Activated CD8-positive, alpha-beta memory T cell treated with anti-CD3 and anti-CD28 coated beads for 48 hours (primary cell): ENCODE measurements at places on chromosomes 4 and X.

DNA sequence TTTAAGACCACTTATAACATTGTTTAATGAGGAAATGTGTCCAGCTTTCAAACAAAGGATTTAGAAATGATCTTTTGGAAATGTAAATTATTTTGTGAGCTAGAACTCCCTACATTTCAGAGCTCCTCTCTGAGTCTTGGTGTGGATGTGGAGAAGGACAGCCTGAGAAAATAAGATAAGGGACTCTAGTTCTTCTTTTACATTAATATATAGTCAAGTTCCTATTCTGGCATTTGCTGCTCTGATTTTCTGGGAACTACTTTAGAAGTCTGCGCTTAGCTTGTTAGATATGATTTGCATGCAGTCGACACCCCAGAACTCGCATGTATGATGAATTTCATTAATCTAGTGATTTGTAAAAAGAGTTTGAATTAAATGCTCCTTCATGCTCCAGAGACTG is 45.5 kb downstream of the TSPAN7 start:
- DNase-seq, result no peak

DNA sequence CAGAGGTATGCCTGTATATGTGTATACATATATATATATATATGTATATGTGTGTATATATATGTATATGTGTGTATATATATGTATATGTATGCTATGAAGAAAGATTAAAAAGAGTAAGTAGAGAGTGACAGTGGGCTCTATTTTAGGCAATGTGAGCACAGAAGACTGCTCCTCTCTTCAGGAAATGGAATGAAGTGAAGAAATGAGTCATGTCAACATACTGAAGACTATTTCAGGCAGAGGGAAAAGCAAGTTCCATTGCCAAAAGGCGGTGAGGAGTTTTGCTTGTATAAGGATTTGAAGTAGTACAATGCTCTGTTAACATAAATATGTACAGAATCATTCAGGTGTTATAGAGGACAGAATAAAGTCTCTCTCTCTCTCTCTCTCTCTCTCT is 773.2 kb upstream of the FTHL17 start:
- no peak for DNase-seq

- no peak for DNase-seq
Measured at GRCh38 chr4:5836943-5837342, 55.9 kb downstream of the CRMP1 start.

- no peak for DNase-seq
Measured at GRCh38 chrX:155995321-155995875, 2.1 kb upstream of the IL9R start.

DNA sequence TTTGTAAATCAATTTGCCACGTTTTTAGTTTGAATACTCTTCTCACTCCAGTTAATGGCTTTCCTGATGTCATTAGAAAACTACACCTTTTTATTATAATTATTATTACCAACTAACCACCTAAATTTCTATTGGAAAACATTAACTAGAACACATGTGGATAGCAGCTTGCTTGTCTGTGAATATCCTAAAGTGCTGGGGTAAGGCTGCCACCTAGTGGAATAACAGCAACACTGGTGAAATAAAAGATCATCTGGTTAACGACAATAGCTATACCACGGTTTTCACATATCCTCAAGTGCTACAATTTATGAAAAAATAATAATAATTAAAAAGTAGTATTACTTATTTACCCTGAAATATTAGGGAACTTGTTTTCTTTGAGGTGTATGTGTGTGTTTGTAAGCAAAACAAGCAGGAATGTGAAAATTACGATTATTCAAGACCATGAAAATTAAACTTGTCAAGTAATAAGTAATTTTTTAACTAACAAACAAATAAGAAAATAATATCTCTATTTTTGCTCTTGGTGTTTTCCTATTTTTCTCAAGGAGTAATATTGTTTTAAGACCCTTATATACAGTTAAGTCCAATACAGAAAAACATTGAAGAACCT is 130.1 kb upstream of the TECRL start:
- no peak for DNase-seq

DNA sequence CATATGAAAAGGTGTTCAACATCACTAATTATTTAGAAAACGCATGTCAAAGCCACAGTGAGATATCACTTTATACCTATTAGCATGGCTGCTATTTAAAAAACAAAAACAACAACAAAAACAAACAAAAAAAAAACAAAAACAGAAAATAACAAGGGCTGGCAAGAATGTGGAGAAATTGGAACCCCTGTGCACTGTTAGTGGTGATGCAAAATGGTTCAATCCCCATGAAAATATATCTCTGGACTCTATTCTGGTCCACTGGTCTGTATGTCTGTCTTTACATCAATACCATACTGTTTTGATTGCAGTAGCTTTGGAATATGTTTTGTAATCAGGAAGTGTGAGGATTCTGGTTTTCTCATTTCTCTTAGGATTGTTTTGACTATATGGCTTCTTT is 43.6 kb upstream of the SPP1 start:
- DNase-seq, result no peak

DNA sequence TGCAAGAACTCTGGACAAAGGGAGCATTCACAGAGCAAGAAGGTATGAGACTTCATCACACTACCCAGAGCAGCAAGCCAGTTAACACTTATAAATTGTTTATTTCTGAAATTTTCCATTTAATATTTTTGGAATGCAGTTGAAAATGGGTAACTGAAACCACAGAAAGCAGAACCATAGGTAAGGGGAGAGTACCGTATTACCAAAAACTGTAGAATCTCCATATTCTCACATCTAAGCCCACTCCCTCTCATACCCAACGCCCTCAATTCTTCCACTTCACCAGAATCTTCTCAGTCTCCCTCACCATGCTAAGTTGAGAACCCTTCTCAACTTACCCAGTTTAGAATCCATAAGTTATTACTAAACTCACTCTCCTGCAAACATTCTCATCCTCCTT is 277.8 kb downstream of the SPOCK3 start:
- DNase-seq, result no peak

DNA sequence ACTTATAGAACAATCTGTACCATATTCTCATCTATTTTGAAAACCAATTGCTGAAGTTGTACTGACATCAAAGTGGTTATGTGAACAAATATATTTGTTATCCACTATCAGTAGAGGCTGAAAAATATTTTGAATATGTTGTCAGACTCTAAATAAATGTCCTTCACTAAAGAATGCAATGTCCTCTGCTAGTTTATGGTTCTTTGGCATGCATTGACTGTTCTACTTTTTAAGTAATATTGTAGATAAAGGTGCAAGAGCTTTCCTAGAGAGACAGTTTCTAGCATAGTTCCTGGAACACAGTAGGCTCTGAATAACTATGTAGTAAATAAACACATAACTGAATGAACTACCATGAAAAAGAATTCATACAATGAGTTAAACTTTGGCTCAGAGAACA is 18.2 kb upstream of the COX7B2 start:
- DNase-seq, result no peak

DNA sequence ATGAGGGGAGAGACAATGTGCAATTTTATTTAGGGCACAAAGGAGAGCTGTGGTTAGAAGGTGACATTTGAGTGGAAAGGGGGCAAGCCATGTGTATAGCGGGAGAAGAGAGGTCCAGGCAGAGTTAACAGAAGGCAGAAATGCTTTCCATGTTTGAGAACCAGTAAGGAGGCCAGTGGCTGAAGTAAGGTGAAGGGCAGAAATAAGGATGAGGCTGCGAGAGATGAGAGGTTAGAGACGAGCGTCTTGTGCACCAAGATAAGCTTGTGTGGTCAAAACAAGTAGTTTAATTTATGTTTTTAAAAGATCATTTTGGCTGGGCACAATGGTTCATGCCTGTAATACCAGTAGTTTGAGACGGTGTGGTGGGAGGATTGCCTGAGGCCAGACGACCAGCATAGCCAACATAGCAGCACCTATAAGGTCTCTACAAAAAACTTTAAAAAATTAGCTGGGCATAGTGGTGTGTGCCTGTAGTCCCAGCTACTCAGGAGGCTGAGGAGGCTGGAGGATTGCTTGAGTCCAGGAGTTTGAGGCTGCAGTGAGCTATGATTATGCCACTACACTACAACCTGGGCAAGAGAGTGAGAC is 8.5 kb downstream of the HTT start:
- no peak for DNase-seq

DNA sequence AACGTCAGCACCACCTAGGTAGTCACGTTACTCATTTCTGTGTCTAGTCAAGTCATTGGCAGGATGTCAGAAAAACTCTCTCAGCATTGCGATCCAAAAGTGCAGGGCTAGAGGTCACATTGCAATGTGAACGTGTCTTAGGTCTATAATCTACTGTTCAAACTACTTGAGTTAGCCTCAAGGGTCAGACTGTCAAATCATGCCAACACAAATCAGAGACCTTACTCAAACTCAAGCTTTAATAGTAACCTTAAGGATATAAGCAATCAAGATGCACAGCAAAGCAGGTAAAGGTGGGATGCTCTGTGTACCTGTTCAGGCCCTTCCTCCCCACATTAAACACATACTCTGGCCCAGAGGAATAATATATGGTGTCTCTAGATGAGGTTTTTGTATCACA is 114.4 kb upstream of the NOCT start:
- DNase-seq, result no peak

GRCh38 chr4:89023140-89023539 is 33.8 kb downstream of the FAM13A start:
- DNase-seq, result no peak

GRCh38 chr4:159577241-159577640 is 474.4 kb downstream of the RAPGEF2 start:
- no peak for DNase-seq

DNA sequence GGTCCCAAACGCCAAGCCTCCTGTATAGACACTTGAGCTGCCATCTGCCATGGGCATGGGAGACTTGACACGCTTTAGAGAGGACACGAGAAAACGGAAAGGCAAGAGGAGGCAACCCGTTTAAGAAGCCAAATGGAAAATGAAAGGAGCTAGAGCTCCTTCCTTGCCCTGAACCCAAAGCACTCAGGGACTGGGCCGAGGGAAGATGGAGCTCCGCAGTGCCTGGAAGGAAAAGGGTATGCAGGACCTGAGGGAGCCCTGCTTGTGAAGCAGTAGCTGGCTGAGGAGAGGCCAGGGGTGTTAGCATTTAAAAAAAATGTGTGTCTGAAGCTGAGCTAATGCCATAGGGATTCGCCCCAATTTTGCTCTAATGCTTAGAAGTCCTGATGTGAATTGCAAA is 15.1 kb downstream of the MCF2 start:
- DNase-seq, result no peak

GRCh38 chr4:52968691-52969090 is 106.6 kb downstream of the RASL11B start:
- DNase-seq, result no peak

GRCh38 chr4:70269674-70270073 is 27.3 kb downstream of the CSN3 start:
- DNase-seq, result no peak

DNA sequence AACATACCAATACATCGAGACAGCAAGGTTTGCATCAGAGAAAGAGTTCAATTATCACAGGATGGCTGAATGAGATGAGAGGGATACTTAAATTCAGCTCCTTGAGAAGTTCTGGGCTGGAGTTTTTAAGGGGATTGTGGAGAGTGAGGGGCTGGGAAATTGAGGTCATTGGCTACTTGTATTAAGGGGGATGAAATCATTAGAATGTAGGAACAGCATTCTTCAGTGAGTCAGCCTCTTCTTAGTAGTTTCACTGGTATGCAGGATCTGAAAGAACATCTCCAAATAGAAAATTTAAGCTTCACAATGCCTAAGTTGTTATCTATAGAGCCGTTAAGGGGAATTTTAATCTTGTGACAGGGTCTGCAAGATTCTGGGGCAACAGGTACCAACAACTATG is 211.6 kb upstream of the TAPT1 start:
- DNase-seq, result no peak
